ENCODE measurements at places on chromosomes 12 and 14. TPM values are rescaled to one million over a fixed set of nuclear protein-coding genes. Genes with fewer than 3 reads are reported as not detected.

DNA sequence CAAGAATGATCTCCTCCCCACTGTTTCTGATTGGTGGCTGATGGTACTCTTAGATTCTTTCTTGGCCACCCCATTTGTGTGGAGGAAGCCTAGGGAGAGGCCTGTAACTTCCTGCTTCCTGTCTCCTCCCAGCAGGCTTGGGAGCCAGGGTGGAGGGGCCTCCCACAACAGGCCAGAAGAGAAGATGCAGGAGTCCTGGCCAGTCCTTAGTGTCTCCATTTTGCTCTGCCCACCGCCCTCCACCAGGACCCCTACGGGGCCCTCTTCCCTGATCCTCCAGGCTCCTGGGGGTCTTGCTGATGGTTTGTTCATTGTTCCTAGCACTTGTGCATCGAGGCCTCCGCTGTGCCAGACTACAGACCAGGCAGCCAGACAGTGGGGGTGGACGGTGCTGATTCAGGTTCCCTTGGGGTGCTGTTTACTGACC lies 6.8 kb downstream of the TSPAN9 start:
- H3K4me1 ChIP-seq = no peaks in the 10 kb centered on the region
- no peak for DNase-seq
- no peaks in the 10 kb centered on the region for H3K27me3 ChIP-seq
- H3K36me3 ChIP-seq = no peaks in the 10 kb centered on the region
- no peak overlapping the region for H3K27ac ChIP-seq

DNA sequence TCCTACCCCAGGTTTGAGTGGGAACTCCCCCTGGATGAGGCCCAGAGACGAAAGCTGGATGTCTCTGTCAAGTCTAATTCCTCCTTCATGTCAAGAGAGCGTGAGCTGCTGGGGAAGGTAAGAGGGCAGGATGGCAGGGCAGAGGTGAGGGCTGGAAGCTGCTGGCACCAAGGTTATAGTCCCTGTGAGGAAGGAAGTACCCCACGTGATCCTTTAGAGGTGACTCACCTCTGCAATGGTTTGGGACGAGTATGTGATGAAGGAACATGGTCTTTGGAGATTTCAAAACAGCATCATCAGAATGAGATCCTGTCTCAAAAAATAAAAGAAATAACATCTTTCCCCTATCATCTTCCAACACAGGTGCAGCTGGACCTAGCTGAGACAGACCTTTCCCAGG lies 9.2 kb upstream of the MYL6B start:
- DNase-seq = no peak
- H3K27ac ChIP-seq = peak overlapping the region; percentile 37
- peaks cover 8% of the 10 kb centered on the region for H3K4me1 ChIP-seq
- no peaks in the 10 kb centered on the region for H3K27me3 ChIP-seq
- H3K36me3 ChIP-seq = peaks cover 16% of the 10 kb centered on the region

- H3K27me3 ChIP-seq = no peaks in the 10 kb centered on the region
- no peak overlapping the region for H3K27ac ChIP-seq
- H3K4me3 ChIP-seq = peak overlapping the region; percentile 15
- no peaks in the 10 kb centered on the region for H3K36me3 ChIP-seq
- peak; percentile 26 for DNase-seq
- H3K4me1 ChIP-seq = peaks cover 78% of the 10 kb centered on the region
These were observed 907.2 kb downstream of the VRK1 start for GRCh38 chr14:97704316-97704885.

- no peaks in the 10 kb centered on the region for H3K27me3 ChIP-seq
- H3K4me3 ChIP-seq = no peak overlapping the region
- DNase-seq = no peak
- no peak overlapping the region for H3K27ac ChIP-seq
These were observed 24.7 kb upstream of the ANO6 start for GRCh38 chr12:45191239-45191638.

DNA sequence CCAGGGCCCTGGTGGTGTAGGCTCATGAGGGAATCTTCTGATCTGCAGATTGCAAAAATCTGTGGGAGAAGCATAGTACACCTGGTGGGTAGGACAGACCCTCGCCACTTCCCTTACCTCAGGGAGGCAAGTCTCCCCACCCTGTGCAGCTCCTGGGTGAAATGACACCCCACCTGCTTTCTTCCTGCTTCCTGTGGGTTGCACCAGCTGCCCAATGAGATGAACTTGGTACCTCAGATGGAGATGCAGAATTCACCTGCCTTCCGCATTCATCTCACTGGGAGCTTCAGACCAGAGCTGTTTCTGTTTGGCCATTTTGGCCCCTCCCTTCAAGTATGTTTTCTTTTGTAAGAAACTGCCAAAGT lies 4.7 kb downstream of the CLEC2D start:
- H3K36me3 ChIP-seq = no peaks in the 10 kb centered on the region
- peak overlapping the region; percentile 80 for H3K4me3 ChIP-seq
- peak; percentile 56 for DNase-seq
- H3K27ac ChIP-seq = peak overlapping the region; percentile 83
- H3K27me3 ChIP-seq = no peaks in the 10 kb centered on the region
- peaks cover 38% of the 10 kb centered on the region for H3K4me1 ChIP-seq

DNA sequence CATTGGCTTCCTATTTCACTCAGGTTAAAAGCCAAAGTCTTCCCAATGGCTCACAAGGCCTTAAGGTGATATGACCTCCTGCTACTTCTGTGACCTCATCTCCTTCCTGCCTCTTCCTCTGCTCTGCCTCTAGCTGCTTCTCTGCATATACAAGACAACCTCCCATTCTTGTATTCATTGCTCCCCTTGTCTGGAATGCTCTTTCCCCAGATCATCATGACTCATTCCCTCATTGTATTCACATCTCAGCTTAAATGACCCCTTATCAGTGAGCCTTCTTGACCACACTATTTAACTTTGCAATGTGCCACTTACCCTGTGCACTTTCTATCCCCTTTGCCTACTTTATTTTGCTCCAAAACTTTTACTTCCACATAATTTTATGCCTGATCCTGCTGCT lies 90.2 kb downstream of the PPP1R12A start:
- no peak overlapping the region for H3K4me3 ChIP-seq
- H3K27ac ChIP-seq = no peak overlapping the region
- DNase-seq = no peak
- peaks cover 20% of the 10 kb centered on the region for H3K4me1 ChIP-seq

DNA sequence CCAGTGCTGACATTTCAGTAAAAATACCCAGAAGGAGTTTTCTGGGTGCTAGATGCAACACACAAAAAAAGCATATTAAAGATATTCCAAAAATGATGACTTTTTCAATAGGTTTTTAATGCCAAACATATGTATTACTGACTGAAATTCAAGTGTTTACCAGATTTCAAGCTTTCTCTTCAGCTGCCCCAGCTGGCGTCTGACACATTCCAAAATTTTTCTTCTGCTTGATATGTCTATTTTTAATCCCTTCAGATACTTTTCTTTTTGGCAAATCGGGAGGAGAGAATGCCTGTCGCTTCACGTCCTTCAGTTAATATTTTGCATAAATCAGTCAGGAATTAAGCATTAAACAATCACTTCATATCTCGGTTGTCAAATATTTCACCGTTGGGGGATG lies 7.1 kb upstream of the CCDC60 start:
- H3K27me3 ChIP-seq = no peaks in the 10 kb centered on the region
- no peaks in the 10 kb centered on the region for H3K4me1 ChIP-seq
- no peak for DNase-seq
- H3K27ac ChIP-seq = no peak overlapping the region
- H3K4me3 ChIP-seq = no peak overlapping the region
- H3K36me3 ChIP-seq = no peaks in the 10 kb centered on the region

DNA sequence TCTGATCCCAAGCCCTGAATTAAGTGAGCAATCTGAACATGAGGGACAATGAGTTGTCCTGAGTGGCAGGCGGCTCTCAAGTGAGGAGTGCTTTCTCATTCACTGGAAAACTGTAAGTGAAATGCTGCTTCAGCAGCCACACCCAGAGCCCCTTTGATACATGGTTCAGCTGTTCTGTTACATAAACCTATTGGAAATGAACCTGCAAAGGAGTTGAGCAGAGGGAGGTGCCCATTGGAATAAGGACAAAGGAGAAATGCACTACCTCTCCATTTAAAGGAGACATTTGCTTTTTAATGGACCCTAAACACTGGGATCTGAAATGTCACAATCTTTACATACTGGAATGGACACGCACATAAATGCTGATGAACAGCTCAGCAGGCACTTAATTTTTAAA lies 169.9 kb downstream of the CACNA1C start:
- DNase-seq = no peak
- no peak overlapping the region for H3K27ac ChIP-seq
- H3K27me3 ChIP-seq = no peaks in the 10 kb centered on the region
- no peak overlapping the region for H3K4me3 ChIP-seq
- H3K36me3 ChIP-seq = no peaks in the 10 kb centered on the region

DNA sequence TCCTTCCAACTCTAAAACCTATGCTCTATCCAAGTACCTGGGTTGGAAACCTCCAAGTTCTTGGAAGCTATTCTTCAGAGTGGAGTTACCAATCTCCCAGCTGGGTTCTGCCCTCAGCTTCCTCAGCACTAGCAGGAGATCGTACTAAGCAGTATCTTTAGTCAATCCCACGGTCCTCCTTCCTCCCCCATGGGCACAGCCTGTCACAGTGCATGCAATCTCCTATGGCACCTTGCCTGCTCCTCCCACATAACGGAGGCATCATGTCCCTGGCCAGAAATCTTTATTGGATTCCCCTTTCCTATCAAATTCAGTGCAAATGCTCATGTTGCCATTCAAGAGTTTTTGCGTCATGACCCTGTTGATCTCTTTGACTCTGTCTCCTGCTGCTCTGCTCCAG lies 5.4 kb upstream of the LPAR5 start:
- no peak overlapping the region for H3K27ac ChIP-seq
- no peak overlapping the region for H3K4me3 ChIP-seq
- DNase-seq = no peak
- H3K36me3 ChIP-seq = no peaks in the 10 kb centered on the region
- H3K27me3 ChIP-seq = no peaks in the 10 kb centered on the region

DNA sequence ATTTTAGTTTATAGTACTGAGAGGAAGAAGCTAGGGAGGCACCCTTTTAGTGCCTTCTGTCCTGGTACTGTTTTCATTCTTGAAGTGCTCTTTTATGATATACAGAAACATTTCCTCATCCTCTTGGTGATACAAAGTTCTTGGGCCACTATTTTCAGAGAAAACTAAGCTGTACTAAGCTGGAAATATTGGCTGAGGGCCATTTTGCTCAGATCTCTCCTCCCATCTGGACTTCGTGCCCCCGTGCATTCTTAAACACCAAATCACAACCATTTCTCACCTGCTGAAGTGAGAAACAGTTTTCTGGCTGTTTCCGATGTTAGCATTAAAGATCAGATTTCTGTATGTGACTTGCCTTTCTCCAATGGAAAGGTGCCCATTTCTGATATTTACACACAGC lies 158.9 kb downstream of the FBXL14 start:
- no peaks in the 10 kb centered on the region for H3K36me3 ChIP-seq
- no peaks in the 10 kb centered on the region for H3K27me3 ChIP-seq
- no peak overlapping the region for H3K4me3 ChIP-seq
- no peaks in the 10 kb centered on the region for H3K4me1 ChIP-seq
- no peak for DNase-seq
- H3K27ac ChIP-seq = no peak overlapping the region

DNA sequence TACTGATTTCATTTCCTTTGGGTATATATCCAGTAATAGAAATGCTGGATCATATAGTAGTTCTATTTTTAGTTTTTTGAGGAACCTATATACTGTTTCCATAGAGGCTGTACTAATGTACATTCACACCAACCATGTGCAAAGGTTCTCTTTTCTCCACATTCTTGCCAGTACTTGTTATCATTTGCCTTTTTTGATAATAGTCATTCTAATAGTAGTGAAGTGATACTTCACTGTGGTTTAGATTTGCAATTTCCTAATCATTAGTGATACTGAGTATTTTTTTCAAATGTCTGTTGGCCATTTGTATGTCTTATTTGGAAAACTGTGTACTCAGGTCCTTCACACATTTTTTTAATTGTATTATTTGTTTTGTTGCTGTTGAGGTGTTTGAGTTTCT lies 148.2 kb upstream of the NAV3 start:
- H3K27me3 ChIP-seq = no peaks in the 10 kb centered on the region
- no peaks in the 10 kb centered on the region for H3K36me3 ChIP-seq
- H3K4me1 ChIP-seq = no peaks in the 10 kb centered on the region

- no peak overlapping the region for H3K27ac ChIP-seq
- DNase-seq = no peak
- no peaks in the 10 kb centered on the region for H3K27me3 ChIP-seq
- no peaks in the 10 kb centered on the region for H3K4me1 ChIP-seq
- H3K4me3 ChIP-seq = no peak overlapping the region
- no peaks in the 10 kb centered on the region for H3K36me3 ChIP-seq
These were observed 9.7 kb downstream of the CEP170B start for GRCh38 chr14:104874571-104875411.

- no peaks in the 10 kb centered on the region for H3K36me3 ChIP-seq
- H3K4me1 ChIP-seq = no peaks in the 10 kb centered on the region
- H3K27me3 ChIP-seq = no peaks in the 10 kb centered on the region
These were observed 276.7 kb downstream of the RASSF9 start for GRCh38 chr12:85559536-85559935.

DNA sequence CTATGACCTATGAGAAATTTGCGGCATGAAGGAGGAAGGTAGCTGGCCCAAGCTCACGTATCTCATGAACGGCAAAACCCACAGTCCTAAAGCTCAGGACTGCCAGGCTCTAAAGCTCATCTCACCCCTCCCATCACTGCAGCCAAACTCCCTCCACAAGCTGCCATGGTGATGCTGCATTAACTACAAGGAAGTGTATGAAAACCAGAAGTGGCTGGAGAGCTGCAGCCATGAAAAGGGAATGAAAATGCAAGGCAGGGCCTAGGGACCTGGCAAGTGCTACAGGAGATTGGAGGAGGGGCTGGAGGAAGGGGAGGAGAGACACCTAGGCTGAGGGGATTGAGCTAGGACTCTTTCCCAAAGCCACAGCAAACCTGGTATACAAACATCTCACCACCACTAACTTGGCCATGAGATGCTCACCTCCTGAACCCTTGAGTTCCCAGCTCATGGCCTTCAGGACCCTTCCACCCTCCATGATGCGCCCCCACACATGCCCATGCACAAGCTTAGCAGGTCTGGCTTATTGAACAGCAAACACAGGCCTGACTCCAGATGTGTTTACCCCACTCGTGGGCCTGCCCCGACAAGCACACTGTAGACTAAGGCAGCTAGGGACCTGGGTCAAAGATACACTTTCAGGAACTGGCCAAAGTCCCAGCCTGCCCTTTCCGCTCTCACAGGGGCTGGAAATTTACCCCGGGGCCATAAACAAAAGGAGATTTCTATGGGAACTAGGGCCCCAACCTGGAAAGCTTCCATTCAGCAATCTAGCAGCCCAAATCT lies 42.0 kb downstream of the LTBP2 start:
- H3K4me1 ChIP-seq = no peaks in the 10 kb centered on the region
- H3K36me3 ChIP-seq = no peaks in the 10 kb centered on the region
- DNase-seq = no peak
- no peak overlapping the region for H3K27ac ChIP-seq
- no peaks in the 10 kb centered on the region for H3K27me3 ChIP-seq

RBMS2 gene
- total RNA-seq = 2.5 TPM

KRT75 gene
- total RNA-seq = not detected

CHGA gene
- total RNA-seq = not detected

SLC6A13 gene
- 1.5 TPM for total RNA-seq

SART3 gene
- total RNA-seq = 80.0 TPM

ESPL1 gene
- 0.40 TPM for total RNA-seq

HOTAIR gene
- not detected for total RNA-seq

B4GALNT1 gene
- total RNA-seq = not detected

OR4L1 gene
- not detected for total RNA-seq

SLC6A15 gene
- total RNA-seq = not detected

CNTN1 gene
- not detected for total RNA-seq

GNB3 gene
- total RNA-seq = 11.2 TPM

SERPINA10 gene
- not detected for total RNA-seq

NUAK1 gene
- not detected for total RNA-seq

KRT72 gene
- 44.4 TPM for total RNA-seq

Measured in naive thymus-derived CD4-positive, alpha-beta T cell (primary cell).